ENCODE measurements at places on chromosomes 4 and X.

- no peak for DNase-seq
These were observed 26.7 kb downstream of the STK32B start for GRCh38 chr4:5078009-5078408.

- no peak for DNase-seq
These were observed 32.8 kb downstream of the HDAC8 start for GRCh38 chrX:72539822-72540221.

DNA sequence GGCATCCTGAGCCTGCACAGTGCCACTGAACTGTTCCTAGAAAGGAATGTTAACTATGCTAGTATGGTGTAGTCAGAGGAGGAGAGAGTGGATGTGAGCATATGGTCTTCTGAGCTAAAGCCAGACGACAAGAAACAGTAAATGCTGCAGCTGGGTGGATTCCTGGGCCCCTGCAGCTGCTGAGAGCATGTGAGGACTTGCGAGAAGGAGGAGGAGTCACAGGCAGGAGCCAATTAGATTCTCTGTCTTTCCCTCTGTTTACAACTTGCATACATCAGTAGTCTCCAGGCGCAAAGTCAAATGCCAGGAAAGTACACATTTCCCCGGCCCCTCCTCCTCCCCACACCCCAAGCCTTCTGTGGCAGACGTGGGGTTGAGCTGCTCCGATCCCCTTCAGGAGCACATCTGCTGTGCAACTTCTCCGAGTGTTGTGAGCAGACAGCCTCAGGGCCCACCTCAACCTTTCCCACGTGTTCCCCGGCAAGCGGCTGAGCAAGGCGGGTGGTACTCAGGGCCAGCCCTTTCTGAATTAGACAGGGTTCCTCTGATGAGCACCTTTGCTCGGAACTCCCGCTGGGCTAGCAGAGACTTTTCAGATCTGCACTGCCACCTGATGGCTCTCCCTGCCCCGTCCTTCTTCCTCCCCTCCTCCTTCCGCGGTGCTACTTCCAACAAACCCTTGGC, 108.7 kb upstream of the ATP6AP2 start:
- no peak for DNase-seq

DNA sequence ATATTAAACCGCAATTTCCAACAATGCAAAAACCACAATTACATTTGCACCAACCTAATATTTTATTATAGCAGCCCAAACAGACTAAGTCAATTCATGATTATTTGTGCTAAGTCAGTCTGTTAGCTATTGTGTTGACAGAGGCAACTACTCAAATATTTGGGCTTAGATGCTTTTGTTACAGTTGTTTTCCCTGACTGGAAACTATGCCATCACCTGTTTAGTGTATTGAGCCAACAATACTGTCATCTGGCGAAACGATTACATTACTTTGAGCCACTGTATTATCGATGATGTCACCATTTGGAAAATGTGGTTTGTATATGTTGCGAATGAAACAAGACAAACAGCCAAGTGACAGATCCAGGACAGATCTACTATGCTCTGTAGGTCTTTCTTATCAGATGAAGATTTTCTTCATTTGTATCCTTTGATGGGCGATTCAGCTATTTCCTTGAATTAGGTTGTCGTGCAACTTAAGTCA, 38.7 kb upstream of the INTS6L start:
- DNase-seq: no peak

Data from iPS DF 19.7 (cell line).